ENCODE measurements at places on chromosomes 11 and 22. TPM values are rescaled to one million over a fixed set of nuclear protein-coding genes. Genes with fewer than 3 reads are reported as not detected.

Gene NLRP14
- total RNA-seq = 0.13 TPM

Gene KIRREL3
- not detected for total RNA-seq

Gene RIN1
- total RNA-seq = 19.0 TPM

Gene GLB1L2
- 3.4 TPM for total RNA-seq

Gene IL17REL
- total RNA-seq = not detected

Gene RFPL3
- total RNA-seq = not detected

Gene USP35
- total RNA-seq = 3.7 TPM
